ENCODE measurements at places on chromosomes 13 and 19.
A peak's percentile ranks its signal among the peaks of the same experiment; 100 is the strongest.

- DNase-seq, result no peak
Observed at GRCh38 chr13:41085961-41086585, 24.8 kb downstream of the WBP4 start.

GRCh38 chr19:1947651-1948209 is 6.8 kb downstream of the CSNK1G2 start:
- DNase-seq, result no peak

DNA sequence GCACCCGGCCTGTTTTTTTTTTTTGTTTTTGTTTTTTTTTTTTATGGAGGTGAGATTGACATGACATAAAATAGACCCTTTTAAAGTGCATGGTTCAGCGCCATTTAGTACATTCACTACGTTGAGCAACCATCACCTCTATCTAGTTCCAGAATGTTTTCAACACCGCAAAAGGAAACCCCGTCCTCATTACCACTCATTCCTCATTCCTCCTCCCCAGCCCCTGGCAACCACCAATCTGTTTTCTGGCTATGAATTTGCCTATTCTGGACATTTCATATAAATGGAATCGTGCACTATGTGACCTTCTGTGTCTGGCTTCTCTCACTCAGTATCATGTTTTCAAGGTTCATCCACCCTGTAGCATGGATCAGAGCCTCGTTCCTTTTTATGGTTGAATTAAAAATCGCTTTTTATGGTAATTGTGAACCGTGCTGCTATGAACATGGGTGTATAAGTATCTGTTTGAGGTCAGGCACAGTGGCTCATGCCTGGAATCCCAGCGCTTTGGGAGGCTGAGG is 9.9 kb upstream of the ADGRE5 start:
- no peak for DNase-seq

- no peak for DNase-seq
Observed at GRCh38 chr19:7145494-7145893, 76.0 kb downstream of the ZNF557 start.

- no peak for DNase-seq
Observed at GRCh38 chr19:41755328-41755913, at the start of gene CEACAM6. Gene CEACAM6 (plus strand): TSS chr19:41755530. CDS start chr19:41755639, 109 bp downstream.

DNA sequence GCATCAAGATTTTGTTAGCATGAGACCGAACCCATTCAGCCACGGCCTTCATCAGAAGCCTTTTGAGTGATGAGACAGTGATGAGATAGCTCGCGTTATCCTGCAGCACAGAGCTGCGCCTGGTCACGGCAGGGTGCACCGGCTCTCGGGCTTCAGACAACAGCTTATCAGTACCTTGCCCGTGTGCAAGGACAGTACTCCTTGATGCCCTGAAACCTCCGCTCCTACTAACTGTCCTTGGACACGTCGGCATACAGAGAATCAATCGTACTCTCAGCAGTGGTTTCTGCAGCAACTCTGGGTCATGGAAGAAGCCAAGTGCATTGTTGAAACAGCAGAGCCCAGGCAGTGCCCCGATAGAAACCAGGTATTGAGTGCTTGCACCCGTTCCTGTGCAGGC is 40.7 kb downstream of the IRS2 start:
- no peak for DNase-seq

DNA sequence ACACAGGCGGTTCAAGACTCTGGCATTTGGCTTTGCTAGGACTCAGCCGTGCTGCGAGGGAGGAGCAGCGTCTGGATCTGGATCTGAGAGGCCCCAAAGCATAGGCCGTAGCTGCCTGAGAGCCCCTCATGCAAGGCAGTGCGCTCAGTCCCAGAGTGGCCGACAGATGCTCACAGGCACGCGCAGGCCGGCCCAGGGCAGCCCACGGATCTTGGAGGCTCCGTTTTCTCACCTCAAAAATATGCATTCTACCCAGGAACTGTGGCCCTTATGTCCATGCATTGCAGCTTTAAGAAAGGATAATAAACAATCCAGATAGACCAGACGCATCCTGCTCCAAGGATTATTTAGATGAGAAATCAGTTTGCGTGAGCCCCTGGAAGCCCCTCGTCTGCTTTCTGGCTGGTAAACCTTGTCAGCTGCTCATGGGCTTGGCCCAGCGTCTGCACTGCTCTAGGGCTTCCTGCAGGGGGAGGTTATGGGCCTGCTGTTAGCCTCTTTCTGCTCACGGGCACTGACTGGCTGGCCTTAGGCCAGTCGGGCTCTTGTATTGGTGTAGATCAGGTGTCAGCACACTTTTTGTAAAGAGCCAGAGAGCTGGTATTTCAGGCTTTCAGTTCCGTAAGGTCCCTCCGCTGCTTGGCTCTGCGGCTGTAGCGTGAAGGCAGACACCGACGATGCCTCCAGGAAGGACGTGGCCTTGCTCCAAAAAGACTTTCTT is 24.2 kb downstream of the TEX29 start:
- DNase-seq, result peak; percentile 71

- no peak for DNase-seq
Observed at GRCh38 chr19:4303819-4304537, 420 bp upstream of the FSD1 start.

DNA sequence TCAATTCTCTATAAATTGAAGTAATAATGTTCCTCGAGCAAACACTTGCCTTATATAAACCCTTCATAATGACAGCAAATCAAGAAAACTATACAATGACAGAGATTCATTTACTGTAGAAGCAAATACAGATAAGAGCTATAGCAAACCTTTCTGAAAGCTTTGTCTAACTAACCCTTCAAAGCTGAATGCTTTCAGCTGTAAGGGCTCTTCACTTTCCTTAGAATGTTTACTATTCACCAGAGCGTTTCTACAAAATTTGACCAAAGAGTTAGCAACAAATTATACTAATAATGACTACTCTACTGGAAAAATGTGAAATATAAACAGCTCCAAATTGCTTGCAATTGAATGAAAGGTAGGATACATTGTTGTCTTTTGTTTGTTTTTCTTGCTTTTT is 218.1 kb downstream of the SLITRK5 start:
- DNase-seq, result no peak

GRCh38 chr13:41008349-41008980 is 10.7 kb downstream of the ELF1 start:
- peak; percentile 82 for DNase-seq

GRCh38 chr13:22915442-22916082 is 265.2 kb upstream of the SGCG start:
- DNase-seq, result peak; percentile 40

DNA sequence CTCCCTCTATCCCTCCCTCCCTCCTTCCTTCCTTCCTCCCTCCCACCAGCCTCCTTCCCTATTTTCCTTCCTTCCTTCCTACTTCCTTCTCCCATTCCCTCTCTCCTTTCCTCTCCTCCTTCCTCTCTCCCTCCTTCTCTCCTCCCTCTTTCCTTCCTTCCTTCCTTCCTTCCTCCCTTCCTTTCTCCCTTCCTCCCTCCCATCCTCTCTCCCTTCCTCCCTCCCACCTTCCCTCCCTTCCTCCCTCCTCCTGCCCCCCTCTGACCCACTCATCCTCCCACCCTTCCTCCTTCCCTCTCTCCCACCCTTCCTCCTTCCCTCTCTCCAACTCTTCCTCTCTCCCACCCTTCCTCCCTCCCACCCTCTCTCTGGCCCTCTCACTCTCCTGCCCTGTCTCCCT is 132.1 kb downstream of the ZNF536 start:
- no peak for DNase-seq

- DNase-seq, result no peak
Observed at GRCh38 chr13:21233086-21233485, 56.6 kb downstream of the MRPL57 start.

GRCh38 chr13:75422028-75422427 is 59.9 kb downstream of the TBC1D4 start:
- peak; percentile 44 for DNase-seq

GRCh38 chr19:35767288-35768081 is 7.9 kb upstream of the ARHGAP33 start:
- DNase-seq, result no peak

DNA sequence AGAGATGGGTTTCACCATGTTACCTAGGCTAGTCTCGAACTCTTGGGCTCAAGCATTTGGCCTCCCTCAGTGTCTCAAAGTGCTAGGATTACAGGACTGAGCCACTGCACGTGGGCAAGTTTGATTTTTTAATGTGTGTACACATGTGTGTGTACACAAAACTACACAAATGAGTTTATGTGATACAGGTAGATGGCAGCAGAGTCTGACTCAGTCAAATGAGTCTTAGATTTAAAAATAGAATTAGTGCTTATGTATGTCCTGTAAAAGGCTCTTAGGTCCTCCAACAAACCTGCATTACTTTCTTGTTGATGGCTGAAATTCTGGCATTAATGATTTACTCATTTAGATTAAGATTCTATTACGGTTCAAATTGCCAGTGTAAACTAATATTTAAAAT is 293.7 kb downstream of the PCDH17 start:
- DNase-seq, result peak; percentile 0

DNA sequence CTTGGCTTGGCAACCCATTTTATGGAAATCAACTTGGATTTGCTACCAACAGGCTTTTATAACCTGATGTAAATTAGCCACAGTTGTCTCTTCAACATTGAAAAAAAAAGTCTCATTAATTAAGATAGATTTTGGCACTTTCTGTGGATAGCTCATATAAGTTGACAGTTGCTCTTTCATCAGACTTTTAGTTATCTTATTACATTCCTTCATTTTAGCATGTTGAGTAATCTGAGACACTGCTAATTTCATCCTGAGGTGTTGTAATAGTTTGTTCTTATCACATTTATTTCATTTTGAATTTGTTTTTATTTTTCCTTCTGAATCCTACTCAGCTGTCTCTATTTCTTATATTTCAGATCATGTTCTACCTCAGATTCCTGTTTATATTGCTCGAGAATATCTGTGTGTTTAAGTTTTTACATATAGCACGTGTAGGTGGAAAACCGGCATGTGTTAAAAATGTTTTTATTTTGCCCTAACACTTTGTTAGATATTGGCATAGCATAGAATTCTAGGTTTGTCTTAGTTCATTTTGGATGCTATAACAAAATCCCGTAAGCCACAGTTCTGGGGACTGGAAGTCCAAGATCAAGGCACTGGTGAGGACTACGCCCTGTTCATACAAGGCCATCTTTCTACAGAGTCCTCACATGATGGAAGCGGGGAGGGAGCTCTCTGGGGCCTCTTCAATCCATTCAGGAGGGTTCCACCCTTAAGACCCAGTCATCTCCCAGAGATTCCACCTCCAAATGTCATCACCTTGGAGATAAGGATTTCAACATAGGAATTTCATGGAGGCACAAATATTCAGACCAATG is 239.4 kb downstream of the COL4A1 start:
- DNase-seq, result peak; percentile 52

- DNase-seq, result no peak
Observed at GRCh38 chr19:48661711-48662090, 11.1 kb downstream of the NTN5 start.

- DNase-seq, result no peak
Observed at GRCh38 chr13:24725379-24725778, 38.6 kb upstream of the RNF17 start.

DNA sequence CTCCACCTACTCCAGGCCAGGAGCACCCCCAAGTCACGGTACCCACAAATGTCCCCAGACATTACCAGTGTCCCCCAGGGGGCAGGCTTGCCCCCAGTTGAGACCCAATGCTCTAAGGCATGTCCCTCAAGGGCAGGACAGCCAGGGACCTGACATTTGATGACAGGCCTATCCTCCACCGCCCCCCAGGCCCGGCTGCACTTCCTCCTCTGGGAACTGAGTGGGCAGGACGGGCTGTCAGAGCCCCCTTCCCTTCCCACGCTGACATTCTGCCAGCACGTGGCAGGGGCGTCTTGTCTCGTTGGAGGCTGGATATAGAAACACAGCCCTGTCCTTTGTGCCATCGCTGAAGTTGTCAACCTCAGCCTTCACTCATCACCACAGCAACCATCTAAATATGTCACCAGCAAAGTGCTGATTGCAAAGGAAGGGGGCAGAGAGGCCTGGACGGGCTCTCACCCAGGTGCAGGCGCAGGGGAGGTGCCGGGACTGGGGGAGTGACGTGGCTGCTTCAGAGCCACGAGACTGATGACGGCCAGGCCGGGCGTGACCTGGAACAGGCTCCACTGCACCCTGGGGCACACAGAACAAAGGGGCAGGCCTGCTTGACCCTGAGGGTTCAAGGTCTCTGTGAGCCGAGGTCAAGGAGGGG is 38.4 kb downstream of the GNG7 start:
- no peak for DNase-seq

DNA sequence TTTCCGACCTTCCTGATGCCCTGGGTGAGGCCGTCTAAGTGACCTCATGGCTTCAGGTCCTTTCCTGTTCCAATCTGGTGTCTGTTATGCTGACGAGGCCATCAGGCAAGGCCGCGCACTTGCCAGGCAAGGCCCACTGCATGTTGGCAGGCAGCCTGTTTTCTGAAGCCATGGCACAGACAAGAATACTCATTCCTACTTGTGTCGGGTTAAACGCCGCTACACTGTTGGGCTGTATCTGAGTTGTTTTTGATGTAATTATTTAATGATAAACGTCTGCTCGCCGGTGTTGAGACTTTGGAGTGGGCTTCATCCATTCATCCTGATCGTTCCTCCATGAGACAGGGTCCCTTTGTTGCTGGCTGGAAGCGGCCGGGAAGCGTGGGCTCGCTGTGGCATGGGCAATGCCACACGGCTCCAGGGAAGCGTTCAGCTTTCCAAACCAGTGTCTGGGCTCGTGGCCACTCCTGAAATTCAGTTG is 92.1 kb downstream of the ATP11A start:
- DNase-seq, result no peak

DNA sequence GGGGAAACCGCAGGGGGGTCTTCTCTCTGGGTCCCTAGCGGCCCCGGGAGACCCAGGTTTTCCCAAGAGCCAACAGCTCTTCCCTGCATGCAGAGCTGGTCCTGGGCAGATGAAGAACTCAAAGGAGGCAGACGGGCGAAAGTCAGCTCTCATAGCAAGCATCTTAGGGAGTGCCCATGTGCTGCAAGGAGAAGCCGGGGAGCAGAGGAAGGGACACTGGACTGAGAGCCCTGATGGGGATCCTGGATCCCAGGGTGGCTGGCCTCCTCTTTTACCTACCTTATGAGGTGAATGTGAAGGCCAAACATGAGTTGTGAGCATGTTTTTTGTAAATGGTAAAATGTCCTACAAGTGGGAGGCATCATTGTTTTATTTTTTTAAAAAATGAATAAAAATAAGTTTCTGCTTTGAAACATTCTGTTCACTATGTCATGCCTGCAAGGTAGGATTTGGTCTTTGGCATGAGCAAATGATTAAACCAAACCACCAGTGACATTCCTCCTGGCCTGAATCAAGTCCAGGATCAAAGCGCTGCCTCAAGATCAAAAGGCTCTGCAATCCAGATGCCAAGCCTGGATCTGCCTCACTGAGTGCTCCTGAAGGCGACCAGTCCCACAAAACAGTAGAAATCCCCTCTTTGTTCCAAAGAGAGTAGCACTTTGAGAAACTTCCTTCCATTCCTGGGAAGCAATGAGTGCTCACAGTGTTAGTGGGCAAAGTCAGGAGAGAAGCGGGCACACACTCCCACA is 92.2 kb upstream of the SERP2 start:
- DNase-seq, result no peak

GRCh38 chr13:40063278-40063698 is 407.8 kb downstream of the COG6 start:
- no peak for DNase-seq

All from choroid plexus epithelial cell (primary cell).